ENCODE measurements at places on chromosomes 12 and 14.

GRCh38 chr12:48788854-48789775 lies at the start of gene ADCY6:
Gene ADCY6, minus strand, starts transcription at chr12:48789089. Its CDS starts 5,655 bp downstream, at chr12:48783434.
- DNase-seq: no peak

DNA sequence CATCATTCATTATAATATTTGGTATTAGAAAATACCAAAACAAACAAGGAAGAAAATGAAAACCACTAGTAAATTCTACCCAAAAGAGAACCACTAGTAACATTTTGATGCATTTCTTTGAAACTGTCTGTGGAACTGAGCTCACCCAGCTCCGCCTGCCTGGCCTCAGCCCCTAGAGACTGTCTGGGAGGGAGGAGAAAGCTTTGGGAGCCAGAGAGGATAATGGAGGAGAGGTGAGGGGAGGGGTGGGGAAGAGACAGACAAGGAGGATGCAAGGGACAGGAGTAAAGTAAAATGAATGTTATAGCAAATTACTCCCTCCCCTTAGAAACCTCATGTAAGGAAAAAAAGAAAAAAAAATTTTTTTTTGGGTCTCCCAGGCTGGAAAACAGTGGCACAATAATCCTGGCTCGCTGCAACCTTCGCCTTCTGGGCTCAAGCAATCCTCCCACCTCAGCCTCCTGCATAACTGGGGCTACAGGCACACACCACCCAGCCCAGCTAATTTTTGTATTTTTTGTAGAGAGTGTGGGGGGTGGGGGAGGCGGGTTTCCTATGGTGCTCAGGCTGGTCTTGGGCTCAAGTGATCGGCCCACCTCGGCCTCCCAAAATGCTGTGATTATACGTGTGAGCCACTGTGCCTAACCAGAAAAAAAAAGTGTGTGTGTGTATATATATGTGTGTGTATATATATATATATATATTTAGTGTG lies 3.2 kb upstream of the MMP19 start:
- no peak for DNase-seq

DNA sequence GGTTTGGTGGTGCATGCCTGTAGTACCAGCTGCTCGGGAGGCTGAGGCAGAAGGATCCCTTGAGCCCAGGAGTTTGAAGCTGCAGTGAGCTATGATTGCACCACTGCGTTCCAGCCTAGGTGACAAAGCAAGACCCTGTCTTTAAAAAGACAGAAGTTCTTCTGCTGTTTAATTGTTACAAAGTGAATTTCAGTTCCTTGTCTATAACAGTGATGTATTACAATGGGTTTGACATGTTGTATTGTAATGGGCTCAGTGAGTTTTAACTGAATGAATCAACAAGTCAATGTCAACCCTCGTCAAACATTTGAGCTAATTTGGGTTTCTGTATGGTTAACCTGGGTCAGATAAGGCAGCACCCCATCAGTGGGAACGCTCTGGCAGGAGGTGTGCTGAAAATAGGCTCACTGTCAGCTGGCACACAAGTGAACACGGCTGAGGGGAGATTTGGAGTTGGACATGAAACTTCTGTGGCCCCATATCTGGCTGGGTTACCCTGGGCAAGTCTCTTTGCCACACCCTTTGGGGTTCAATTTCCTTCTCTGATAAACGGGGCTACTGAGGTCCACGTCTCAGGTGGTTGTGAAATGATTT lies 14.0 kb upstream of the TRPV4 start:
- DNase-seq: no peak

DNA sequence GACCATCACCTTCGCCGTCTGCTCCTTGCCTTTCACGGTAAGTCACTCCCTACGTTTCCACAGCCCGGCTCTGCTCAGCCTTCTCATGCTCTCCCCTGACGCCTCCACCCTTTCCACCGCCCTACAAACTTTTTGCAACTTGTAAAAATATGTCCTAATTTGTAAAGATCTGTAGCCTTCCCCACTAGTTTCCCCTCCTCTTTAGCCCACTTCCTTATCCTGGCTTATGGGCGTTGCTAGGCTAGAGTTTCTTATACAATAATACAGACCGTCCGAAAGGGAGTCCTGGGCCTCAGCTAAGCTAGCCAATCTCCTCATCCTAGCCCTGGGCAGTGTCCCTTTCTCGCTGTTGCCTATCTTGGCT lies 1.2 kb downstream of the PTGER2 start:
- DNase-seq: no peak

GRCh38 chr12:7092229-7092985 lies at the start of gene C1R:
Gene C1R, minus strand, starts transcription at chr12:7092445. Its CDS starts 57 bp downstream, at chr12:7092388.
- peak; percentile 87 for DNase-seq

- no peak for DNase-seq
These were observed 9.6 kb downstream of the COX14 start for GRCh38 chr12:50121641-50122040.

DNA sequence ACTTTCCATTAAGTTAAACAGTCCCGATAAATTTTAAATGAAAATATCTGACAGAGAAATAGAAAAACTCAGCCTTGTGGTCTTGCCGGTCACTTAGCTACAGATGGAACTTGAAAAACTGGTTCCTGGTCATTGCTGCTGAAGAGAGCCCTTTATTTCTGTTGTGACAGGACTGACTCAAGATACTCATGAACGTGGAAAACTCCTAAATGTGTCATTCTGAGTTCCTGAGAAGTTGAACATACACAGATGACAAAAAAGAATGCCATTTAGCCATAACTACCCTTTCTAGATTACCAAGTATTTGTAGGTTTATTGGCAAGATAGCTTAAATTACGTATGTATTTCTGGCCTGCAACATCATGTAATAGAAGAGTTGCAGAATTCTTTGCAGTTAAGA lies 134.2 kb downstream of the HMGA2 start:
- no peak for DNase-seq

DNA sequence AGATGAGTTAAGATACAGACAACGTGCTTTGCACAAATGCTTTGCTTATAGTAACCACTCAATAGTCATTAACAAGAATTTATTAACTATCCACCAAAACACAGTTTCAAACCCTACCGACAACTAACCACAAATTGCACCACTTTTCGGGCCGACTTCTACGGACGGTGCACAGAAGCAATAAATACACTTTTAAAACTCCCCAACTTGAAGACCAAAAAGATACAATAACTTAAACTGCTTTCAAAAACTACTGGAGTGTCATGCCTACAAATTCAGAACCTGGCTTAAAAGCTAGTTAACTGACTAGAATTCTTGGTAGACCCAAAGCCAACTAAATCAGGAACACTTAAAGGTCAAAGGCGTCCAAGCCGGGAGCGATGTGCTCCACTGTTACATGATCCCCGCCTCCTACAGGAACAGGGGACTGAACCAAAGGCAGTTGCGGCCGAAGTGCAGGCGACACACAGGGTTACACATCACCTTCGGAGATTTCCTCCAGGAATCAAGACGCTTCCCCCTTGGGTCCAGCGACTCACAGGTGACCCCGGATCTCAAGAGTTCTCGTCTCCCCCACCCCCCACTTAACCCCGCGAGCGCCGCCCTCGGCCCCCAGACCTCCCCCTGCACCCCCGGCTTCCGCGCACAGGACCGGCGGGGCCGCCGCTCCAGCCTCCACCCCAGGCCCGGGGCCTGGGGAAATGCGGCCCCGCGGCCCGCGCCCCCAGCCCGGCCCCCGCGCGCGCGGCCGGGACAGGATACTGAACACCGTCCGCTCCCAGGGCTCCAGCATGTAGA lies 507 bp downstream of the SPTSSA start:
- DNase-seq: peak; percentile 67

DNA sequence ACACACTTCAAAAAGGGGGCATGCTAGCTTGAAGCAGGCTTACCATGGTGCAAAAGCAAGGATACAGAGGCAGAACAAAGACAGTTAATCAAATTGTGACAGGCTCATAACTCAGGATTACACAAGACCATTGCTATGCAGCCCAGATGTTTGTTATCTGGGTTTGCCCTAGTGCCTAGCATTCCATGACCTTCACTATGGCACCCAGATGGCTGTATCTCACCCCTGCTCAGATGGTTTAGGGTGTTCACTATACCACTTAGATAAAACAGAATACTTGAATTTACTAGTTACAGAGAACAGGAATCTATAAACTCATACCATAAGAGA lies 56.2 kb downstream of the SDR9C7 start:
- no peak for DNase-seq

DNA sequence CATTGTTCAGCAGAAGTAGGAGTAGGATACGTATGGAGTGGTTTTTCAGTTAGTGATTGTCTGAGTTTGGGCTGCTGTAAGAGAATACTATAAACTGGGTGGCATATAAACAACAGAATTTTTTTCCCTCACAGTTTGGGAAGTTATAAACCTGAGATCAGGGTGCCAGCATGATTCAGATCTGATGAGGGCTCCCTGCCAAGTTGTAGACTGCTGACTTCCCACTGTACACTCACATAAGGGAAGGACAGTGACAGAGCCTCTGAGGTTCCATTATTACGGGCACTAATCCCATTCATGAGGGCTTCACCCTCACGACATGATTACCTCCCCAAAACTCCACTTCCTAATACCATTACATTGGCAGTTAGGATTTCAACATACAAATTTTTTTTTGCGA lies 50.7 kb downstream of the ACSM4 start:
- DNase-seq: no peak

GRCh38 chr12:111111681-111112080 lies 191.3 kb upstream of the MYL2 start:
- DNase-seq: no peak

DNA sequence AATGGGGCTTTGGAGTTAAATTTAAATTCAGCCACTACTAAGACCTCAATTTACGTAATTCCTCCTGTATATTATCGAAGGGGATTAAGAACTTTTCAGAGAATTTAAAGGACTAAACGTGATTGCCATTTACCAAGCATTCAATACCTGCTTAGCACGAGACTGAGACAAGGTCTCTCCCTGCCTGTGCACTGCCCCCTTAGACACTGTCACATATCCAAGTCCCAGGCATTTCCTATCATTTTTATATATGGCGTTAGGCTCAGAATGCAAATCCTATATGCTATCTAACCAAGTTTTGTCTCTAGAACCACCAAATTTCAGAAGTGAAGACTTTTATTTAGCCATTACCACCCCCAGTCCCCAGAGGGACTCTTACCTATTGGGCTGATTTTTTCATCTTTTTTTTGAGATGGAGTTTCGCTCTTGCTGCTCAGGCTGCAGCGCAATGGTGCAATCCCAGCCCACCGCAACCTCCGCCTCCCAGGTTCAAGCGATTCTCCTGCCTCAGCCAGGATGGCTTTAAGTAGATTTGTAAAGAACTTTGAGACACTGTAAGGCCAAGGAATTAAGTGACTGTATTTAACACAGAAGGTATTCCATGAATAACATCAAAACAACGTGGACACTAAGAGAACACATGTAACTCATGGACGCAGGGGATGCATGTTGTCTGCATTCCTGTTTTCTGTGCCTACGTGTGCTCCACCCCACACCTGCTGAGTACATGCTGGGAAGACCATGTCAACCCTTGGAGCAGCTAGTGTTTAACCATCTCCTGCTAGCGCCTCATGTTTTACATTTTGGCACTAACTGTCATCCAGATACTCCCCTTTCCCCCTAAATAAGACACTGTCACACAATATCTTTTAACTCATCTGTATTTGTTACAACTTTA lies 6.4 kb downstream of the HSP90AA1 start:
- DNase-seq: no peak

DNA sequence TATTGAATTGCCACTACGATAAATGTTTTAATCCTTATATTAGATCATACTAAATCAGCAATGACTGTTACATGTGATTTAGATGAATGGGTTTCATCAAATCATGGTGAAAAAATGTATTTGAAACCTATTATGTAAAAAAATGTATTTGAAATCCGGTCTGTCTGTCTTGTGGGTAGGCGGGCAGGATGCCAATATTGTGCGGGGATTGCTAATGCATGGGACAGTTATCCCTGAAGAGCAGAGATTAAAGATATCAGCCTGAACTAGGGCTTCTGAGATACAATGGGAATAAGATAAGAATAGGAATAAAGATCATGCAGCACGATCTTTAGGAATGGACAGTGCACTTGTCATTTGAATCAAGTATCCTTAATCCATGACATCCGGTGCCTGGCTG lies 134.0 kb downstream of the PRKCH start:
- no peak for DNase-seq

DNA sequence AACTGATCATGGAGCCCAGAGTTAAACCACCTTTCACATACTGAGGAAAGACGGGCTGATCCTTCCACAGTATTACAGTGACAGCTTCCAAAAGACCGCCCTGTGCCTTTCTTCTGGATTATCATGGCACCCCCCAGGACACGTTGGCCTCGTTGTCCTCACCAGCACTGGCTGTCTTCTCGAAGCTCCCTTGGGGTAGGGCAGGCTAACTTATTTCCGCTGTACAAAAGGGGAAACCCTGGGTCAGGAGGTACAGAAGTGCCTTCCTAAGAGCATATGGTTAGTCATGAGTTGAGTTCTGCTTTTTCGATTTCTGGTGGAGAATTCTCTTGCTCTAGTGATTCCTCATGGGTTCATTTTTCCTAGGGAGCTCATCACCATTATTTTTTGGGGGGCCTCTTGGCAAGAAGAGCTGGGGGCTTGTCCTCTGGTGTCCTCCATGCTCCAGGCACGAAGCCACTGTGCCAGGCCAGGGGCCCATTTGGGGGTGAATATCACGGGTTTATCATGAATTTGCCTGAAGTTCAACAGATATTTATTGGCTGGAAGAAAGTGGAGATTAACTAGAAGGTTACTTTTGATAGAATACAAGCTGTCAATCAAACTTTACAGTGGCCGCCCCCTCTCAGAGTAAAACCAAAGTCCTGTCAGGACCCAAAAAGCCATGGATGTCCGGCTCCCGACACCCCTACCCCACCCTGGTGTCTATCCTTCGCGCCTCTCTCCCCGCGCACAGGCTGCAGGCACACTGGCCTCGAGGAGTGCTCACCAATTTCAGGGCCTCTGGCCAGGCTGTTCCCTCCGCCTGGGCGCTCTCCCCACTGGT lies 8.8 kb upstream of the TRAF3 start:
- DNase-seq: no peak

- no peak for DNase-seq
These were observed 21.3 kb downstream of the CRADD start for GRCh38 chr12:93698307-93699092.

DNA sequence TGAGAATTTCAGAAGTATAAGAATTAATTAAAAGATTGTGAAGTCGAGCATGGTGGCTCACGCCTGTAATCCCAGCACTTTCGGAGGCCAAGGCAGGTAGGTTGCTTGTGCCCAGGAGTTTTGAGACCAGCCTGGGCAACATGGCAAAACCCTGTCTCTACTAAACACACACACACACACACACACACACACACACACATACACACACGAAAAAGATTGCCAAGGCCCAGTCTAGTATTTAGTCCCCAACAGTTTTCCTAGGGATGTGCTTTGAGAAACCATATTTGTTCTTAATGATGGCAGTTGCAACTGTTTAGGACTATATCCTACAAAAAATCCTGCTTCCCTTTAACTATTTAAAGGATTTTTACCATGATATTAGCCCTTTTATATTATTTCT lies 6.0 kb downstream of the TBK1 start:
- no peak for DNase-seq

- no peak for DNase-seq
These were observed 563 bp upstream of the STXBP6 start for GRCh38 chr14:25050269-25051150.

DNA sequence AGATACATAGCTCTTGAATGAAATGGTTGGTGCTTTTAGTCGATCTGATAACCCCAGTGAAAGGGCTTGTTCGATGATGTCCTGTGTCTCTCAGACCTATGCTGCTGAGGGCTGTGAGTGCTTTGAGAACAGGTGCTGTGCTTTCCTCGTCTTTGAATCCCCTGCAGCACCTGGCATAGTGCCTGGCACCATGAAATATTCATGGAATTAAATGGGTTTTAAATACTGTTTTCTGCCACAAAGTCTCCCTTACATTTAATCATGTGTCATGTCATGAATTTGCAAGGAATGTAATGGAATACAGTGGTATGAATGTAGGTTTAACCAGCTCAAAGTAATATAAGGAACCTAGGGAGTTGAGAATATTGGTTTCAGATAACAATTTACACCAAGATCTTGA lies 220.5 kb upstream of the PRICKLE1 start:
- no peak for DNase-seq
